ENCODE measurements at places on chromosomes 2 and 18.
A peak's percentile ranks its signal among the peaks of the same experiment; 100 is the strongest.

GRCh38 chr2:8819194-8819593, 18.2 kb downstream of the KIDINS220 start:
- DNase-seq: no peak

DNA sequence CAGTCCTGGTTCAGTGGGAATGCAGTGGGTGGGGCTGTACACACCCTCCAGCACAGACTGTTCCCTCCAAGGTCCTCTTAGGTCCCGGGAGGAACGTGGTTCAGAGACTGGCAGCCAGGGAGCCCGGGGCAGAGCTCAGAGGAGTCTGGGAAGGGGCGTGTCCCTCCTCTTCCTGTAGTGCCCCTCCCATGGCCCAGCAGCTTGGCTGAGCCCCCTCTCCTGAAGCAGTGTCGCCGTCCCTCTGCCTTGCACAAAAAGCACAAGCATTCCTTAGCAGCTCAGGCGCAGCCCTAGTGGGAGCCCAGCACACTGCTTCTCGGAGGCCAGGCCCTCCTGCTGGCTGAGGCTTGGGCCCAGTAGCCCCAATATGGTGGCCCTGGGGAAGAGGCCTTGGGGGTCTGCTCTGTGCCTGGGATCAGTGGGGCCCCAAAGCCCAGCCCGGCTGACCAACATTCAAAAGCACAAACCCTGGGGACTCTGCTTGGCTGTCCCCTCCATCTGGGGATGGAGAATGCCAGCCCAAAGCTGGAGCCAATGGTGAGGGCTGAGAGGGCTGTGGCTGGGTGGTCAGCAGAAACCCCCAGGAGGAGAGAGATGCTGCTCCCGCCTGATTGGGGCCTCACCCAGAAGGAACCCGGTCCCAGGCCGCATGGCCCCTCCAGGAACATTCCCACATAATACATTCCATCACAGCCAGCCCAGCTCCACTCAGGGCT, 17.5 kb upstream of the FAHD2A start:
- no peak for DNase-seq

GRCh38 chr2:76478266-76479035, 767.7 kb upstream of the GCFC2 start:
- DNase-seq: no peak

GRCh38 chr18:398935-399630, 101.4 kb downstream of the COLEC12 start:
- DNase-seq: no peak

- no peak for DNase-seq
Measured at GRCh38 chr2:196244966-196245365, 73.6 kb upstream of the STK17B start.

DNA sequence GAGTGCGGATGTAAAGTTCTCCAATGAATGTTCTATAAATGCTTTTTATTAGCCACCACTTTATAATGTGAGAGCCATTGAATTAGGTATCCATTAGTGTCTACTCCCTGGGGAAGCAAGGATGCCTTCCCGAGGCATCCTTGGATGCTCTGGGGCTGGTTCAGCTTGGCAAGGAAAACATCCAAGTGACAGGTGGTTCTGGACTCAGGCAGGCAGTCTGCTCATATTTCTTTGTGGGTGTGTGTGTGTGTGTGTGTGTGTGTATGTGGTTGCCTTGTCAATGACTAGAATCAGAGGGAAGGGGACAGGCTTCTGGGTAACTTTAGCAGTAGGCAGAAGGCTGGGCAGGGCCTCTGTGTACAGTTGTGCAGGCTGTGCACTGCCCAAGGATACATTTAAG, 149.2 kb downstream of the TSN start:
- no peak for DNase-seq

GRCh38 chr18:32742579-32742978, 30.2 kb downstream of the KLHL14 start:
- DNase-seq: no peak

DNA sequence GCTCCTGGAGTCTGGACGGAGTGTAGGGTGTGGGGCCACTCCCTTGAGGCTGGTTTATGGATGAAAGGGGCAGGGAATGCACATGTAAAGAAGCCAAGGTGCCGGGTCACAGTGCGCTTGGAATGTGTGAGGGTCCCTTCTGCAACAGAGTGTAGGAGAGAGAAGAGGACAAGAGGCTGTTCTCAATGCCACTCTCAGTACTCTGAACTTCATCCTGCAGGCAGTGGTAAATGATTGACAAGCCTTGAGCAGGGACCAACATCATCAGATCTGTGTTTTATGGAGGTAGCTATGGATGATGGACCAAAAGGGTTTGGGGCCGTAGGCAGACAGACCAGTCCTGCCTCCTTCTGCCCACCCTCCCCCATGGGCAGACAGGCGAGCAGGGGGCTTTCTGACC, 7.2 kb upstream of the ALKAL2 start:
- DNase-seq: no peak

- no peak for DNase-seq
Measured at GRCh38 chr2:3776311-3776710, 72.9 kb downstream of the DCDC2C start.

- DNase-seq: no peak
Measured at GRCh38 chr18:63550068-63550467, 7.9 kb downstream of the SERPINB12 start.

DNA sequence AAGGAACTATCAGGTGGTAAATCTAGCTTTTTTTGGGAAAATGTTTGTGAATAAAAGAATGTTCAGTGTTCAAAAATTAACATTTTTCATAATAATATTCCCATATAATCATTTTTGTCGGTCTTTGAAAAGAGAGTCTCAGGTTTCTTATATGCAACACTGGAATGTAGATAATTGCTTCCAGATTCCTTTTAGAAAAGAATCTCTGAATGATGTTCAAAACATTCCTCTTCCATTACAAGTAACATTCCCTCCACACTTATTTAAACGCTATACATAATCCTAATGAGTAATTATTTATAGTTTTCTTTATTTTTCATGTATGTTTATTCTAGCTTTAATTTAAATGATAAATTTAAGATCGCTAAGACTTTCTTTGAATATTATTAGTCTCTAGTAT, 7.0 kb downstream of the ZSWIM2 start:
- DNase-seq: peak; percentile 31

DNA sequence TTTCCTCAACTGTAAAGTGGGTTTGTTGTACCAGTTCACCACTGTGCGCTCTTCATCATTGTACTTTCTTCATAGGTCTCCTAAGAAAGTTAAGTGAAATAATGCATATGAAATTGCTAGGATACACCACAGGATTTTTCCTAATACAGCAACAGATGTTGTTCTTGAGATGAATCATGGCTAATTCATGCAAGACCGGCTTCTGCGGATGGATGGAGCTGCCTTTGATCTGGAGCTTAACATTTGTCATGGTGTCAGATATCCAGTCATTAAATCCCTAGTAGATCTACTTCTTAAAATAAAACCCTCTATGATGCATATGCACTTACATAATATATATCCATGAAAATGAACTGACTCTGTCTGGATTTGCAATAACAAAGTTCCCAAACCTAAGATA, 114.1 kb downstream of the COL6A3 start:
- DNase-seq: peak; percentile 94

- no peak for DNase-seq
Measured at GRCh38 chr2:217945530-217945929, 57.3 kb downstream of the TNS1 start.

DNA sequence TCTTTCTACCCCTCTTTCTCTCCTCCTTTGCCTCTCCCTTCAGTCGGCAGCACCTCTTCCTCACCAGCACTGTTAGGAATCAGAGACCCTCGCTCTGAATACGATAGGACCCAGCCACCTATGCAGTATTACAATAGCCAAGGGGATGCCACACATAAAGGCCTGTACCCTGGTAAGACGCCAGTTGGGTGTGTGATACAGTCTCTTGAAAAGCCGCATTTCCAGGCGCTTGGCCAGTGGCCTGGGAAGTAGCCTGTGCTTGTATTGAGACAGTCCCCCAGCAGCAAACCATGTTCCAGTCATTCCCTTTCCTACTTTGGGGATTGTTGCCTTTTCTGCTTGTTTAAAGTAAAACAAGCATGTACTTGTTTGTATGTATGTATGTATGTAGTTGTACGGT, 118.4 kb upstream of the DAPL1 start:
- DNase-seq: no peak

GRCh38 chr2:114550364-114550763, 107.9 kb downstream of the DPP10 start:
- no peak for DNase-seq
